ENCODE measurements at places on chromosomes 13 and 19.

- no peak for DNase-seq
These were observed 471.6 kb downstream of the PCDH20 start for GRCh38 chr13:60944016-60944415.

DNA sequence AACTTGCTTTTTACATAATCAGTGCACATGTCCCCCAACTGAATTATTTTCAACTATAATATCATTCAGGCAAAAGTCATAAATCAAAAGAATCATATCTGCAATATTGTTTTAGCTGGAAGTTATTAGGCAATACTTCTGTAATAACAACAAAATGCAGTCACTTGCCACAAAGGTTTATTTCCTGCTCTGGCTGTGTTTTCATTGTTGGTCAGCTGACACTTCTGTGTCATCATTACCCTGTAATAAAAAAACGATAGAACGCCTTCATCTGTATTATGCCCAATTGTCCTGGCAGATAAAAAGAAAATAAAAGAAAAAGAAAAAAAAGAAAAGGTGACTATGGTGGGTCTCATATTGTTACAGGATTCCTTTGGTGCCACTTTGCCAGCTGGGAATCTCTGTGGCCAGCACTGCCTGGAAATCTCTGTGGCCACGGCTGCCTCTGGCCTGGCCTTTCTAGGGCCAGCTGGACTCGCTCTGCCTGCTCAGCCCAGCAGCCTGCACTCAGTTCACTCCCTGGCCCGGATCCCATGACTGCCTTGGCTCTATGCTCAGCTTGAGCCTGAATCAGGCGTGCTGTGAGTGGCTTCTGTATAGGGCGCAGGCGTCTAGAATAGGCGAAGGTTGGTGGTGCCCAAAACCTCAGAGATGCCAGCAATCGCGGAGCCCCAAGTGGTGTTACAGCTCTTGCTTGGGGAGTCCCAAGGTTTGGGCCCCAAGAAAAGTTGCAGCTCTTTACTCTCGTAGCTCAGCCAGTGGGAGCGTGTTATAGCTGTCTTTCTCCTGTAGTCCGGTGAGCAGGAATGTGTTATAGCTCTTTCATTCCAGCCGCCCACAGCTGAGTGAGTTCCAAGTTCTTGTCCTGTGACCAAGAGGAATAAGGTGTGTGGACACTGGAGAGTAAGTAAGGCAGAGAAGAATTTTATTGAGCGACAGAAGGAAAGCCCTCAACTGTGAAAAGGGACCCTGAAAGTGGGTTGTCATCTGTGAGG, 1227.1 kb downstream of the SLITRK1 start:
- DNase-seq = peak; percentile 26

DNA sequence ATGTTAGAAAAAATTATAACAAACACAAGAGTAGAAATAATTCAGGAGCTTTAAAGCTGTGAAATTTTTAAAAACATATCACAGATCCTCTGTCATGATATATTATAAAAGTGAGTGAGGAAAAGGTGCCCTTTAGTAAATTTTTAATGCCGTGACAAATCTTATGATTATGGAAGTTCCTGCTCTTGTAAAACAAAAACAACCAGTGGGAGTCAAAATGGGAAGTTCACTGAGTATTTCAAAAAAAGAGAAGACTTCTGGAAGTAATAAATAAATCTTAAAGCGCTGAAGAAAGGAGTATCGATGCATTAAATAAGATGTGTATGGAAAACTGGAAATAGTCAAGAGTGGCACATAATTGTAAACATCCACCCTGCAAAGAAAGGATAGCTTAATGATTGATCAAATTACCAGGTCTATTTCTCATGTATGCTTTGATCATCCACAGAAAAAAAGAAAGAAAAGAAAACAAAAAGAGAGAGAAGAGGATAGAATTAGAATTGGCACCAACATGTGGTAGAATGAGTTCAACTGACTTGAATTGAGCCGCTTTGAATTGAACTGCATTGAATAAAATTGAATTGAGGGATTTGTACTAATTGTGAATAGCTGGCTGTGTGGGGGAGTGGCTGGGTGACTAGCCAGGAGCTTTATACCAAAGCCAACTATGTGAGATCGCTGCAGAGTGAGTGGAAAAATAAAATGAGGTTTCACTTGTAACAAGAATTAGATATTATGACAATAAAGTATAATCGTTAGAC, 647.6 kb upstream of the SPRY2 start:
- no peak for DNase-seq

GRCh38 chr19:38837656-38838121, 6.1 kb upstream of the ECH1 start:
- no peak for DNase-seq

- no peak for DNase-seq
These were observed 73.1 kb downstream of the FLT1 start for GRCh38 chr13:28421676-28422410.

DNA sequence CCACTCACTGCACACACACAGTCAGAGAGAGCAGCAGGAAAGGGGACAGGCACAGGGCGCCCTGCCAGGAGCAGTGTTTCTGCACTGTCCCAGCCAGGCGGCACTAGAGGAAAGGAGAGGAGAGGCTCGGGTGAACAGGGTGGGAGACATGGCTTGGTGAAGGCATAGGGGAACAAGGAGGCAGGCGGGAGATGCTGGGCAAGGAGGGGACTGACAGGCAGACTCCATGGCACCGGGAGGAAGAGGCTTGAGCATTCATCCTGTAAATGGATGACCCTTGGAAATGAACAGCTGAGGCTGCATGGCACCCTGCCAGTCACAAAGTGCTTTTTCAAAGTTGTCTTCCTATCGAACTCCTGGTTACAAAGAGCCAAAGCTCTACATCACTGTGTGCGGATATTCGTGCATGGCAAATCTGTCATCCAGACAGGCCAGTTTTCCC, 22.4 kb downstream of the MED26 start:
- DNase-seq = no peak

DNA sequence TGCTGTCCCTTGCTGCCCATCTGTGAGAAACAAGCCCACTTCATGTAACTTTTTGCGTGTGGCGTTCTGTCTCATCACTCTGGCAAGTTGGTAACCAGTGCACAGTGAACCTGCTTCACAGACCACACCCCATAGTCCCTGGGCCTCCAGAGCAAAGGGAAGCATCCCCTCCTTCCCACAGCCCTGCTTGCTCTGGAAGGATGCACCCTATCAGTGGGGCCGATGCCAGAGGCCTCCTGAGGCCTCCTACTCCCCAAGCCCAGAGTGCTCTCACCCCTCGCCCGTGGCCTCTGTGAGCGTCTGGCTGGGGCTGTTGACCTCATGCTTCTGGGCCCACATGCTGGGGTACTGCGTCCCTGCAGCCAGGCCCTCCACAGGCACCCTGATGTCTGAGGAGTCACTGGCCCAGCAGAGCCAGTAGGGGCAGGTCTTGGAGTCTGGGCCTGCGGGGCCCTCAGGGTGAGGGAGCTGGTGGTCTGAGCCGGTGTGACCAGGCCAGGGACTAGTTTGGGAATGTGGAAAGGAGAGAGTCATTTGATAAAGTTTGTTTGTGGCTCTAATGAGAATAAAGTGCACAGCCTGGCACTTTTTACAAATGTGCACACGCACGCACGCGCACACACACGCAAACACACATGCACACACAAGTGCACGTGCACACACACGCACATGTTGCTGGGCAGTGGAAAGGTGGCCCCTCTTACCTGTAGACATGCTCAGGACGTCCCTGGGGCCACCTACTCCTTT, 5.1 kb downstream of the TMEM86B start:
- DNase-seq = no peak

GRCh38 chr13:21071924-21072323, 10.5 kb upstream of the LATS2 start:
- DNase-seq = no peak
